ENCODE measurements at places on chromosomes 5 and 9.

DNA sequence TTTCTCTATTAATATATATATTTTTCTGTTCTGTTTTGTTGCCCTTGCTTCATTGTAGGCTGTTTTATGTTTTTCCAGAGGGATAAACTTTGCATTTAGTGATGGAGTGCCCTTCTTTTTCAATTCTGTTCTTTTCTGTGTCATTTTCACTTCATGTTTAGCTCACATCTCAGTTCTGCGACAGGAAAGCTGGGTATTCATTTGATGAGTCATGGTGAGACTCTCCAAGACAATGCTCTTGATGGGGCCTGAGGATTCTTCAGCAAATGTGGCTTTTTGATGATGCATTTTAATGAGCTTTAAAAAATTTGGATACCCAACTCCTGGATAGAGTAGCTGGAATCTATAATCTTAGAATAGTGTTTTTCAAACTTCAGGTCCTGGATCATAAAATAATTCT, 56.5 kb upstream of the SPATA31D4 start:
- DNase-seq: no peak

- DNase-seq: no peak
Measured at GRCh38 chr5:37715361-37715760, 124.5 kb downstream of the GDNF start.

DNA sequence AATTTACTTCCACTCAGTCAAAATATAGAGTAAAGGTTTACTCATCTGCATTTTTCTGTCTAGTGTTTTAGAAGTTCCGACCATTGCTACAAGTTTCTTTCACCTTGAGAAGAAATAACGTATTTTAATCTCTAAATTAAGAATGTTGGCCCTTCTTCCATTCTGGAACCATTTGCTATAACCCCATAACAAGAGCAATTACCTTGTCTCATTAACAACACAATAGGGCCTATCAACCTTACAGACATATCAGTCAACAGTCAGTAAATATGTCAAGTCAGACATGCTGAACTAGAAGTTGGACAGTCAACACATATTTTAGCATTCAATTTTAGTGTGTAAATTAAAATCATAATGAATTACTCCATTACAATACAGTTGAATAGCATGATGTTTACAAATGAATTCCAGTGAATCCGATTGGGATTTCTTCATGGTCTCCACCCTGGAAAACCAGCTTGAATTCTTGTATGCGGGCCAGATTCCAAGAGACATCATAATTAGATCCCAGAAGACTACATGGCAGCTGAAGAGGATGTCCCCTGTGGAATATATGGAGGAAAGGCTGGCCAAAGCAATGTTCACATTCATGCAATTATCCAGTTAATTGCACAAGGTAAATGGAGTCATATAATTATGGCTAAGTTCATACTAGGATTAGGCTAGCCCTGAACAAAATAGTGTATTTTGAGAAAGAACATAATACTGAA, 196.2 kb upstream of the TARS1 start:
- no peak for DNase-seq

- DNase-seq: no peak
Measured at GRCh38 chr5:143426437-143426991, 23.0 kb upstream of the NR3C1 start.

DNA sequence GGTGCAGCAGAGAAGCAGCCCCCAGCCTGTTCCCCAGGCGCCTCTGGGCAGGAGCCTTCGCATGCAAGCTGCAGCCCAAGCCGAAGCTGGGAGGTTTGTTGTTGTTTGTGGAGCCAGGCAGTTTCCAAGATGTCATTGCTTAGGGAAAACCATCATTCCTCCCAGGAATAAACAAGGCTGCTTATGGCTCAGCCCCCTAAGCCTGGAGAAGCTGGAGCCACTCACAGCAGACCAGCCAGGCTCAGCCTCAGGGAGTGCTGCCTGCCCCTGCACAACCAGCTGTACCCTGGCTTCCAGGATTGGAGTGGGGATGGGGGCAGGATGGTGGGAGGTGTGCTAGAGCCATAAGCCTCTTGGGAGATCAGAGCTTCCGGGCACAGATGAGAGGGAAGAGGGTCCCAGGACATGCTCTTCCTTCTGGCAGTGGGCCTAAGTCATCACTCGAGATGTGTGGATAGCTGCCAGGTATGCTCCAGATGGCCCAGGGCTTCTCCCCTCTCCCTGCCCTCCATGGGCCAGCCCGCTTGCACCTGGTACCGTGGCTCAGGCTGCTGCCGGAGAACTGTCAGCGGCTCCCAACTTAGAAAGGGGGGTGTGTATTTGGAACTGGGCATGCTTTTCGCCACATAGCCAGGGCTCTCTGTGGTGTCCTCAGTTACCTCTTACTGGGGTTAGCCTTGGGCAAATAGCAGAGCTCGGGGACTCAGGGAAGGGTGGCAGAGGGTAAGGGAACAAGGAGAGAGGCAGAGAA, 105.2 kb downstream of the RGS3 start:
- no peak for DNase-seq

DNA sequence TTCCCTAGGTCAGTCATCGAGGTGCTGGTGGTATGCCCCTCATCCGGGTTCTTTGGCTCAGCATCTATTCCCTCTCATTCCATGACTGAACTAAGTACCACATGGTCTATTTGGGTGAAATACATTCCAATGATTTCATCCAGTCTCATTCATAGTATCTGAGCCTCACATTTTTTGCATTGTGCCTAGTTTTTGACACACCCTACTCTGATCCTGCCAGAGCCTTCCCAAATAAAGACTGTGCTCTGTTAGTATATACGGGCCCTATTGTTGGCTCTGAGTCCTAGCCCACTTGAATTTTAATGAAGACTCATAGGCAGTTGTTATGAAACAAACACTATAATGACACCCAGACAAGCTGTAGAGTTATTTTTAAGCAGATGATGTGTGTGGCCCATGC, 740.7 kb downstream of the CETN3 start:
- no peak for DNase-seq

GRCh38 chr9:120434532-120434931, 145.4 kb downstream of the CDK5RAP2 start:
- no peak for DNase-seq

- no peak for DNase-seq
Measured at GRCh38 chr5:179123491-179124272, 63.5 kb downstream of the ZNF354C start.

DNA sequence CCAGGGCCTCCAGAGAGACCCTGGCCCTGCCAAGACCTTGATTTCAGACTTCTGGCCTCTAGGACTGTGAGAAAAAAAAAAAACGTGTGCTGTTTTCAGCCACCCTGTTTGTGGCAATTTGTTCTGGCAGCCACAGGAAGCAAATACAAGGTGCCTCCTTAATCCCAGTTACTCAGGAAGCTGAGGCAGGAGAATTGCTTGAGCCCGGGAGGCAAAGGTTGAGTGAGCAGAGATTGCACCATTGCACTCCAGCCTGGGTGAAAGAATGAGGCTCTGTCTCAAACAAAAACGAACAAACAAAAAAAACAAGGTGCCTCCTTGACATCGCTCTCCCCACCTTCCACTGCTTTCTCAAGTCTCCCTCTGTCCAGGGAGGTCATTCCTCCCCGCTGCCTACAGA, 98.0 kb downstream of the GABBR2 start:
- DNase-seq: no peak

- DNase-seq: no peak
Measured at GRCh38 chr5:150441813-150442698, 7.5 kb downstream of the RPS14 start.

DNA sequence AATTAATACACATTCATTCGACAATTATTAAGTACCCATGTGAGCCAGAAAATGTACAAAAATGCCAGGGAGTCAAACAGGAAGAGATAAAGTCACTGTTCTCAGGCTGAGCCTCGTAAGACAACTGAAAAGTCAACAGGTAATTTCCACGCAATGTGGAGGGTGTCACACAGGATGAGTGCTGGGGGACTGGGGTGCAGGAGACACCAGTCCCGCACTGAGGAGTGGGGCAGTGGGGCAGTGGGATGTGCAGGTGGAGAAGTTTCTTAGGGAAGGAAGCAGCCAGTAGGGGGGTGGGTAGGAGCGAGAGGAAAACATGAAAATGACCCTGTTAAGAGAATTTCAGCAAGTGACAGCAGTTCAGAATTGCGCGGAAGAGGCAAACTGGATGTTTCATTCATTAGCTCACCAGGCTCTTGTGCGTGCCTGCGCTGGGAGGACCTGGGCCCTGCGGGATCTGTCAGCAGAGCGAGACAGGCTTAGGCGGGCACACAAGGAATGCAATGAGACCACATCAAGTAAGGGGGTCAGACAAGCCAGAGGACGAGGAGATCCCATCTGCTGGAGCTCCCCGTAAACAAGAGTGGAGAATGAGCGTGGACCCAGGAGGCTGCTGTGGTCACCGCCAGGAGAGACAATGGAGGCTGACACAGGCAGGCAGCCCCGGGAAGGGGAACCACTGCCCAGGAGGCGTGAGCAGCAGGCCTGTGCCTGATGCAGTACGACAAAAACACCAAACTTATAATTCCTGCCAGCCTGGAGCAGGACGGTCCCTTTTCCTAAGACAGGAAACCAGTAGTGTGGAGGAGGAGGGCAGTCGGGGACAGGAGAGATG, 21.0 kb downstream of the CAMSAP1 start:
- peak; percentile 22 for DNase-seq

GRCh38 chr5:92885950-92886349, 695.1 kb downstream of the NR2F1-AS1 start:
- no peak for DNase-seq

DNA sequence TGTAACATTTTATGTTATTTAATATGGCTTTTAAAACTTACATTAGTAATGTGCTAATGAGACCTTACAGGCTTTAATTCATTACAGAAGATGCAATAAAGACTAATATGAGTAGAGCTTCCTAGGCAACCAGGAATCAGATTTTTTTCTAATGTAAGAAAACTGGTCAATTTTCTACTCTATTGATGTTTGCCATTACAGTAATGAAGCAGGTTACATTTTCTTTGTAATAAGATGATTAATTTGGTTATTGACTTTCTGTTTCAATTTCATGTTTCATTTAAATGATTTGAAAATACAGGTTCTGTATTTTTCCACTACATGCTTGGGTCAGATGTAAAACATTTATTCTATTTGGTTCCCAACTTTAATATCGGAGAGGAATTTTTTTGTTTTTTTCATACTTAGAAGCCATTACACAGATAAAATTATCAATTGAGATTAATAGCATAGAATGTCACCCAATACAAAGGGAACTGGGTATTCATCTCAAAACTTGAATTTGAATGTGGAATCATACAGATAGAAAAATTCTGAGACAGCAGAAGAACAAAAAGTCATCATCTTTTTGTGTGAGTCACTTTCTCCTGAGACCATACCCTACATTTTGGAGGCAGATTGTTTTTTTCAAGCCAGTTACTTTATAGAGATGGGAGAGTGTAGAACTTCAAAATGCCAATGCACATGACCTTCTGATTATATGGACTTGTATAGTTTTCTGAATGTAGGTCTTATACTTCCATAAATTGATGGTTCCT, 133.6 kb upstream of the HMHB1 start:
- DNase-seq: no peak

GRCh38 chr5:94575196-94575595, 43.2 kb downstream of the KIAA0825 start:
- no peak for DNase-seq

- DNase-seq: no peak
Measured at GRCh38 chr5:20114526-20114925, 126.5 kb upstream of the CDH18 start.

DNA sequence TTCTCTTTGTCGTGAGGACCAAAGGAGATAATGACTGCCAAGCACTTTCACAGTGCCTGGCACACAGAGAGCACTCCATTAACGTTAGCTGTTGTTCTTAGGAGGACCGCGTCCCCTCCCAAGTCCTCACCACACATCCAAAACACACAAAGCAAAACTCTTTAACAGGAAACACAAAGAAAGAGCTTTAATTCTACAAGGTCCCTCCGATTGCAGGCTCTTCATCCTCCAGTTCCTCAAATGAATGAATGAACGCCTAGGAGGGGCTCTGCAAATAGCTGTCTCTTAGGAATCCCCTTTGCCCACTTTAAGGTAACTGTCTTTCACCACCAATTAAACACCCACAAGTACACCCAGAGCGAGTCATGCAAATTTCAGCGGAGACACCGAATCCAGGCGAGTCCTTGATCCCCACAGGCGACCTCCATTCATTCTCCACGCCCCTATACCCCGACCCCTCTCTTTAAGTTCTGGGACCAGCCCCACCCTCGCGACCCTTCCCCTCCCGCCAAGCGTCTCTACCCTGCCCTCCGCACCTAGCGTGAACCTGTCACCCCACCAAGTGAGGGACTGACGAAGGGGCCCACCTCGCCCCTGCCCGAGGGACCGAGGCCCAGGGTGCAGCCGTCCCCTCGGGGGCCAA, 644 bp downstream of the TSC1 start:
- no peak for DNase-seq

DNA sequence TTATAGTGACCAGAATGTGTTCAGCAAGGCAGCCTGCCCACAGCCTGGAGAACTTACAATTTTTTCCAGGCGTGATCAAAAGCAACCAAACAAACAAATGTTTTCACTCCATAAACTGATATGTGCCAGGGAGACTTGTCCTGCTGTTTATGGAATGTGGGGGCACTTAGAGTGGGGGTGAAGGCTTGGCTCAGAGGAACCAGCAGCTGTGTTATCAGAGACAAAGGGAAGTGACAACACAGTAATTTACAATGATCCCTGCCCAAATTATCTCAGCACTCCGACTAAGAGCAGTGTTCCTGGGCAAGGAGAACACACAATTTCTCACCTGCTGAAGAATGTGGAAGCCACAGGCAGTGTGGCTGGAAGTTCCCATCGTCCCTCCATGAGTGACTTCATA, 429.1 kb upstream of the IRX4 start:
- no peak for DNase-seq

GRCh38 chr5:125528881-125529280, 782.4 kb upstream of the ZNF608 start:
- DNase-seq: no peak

DNA sequence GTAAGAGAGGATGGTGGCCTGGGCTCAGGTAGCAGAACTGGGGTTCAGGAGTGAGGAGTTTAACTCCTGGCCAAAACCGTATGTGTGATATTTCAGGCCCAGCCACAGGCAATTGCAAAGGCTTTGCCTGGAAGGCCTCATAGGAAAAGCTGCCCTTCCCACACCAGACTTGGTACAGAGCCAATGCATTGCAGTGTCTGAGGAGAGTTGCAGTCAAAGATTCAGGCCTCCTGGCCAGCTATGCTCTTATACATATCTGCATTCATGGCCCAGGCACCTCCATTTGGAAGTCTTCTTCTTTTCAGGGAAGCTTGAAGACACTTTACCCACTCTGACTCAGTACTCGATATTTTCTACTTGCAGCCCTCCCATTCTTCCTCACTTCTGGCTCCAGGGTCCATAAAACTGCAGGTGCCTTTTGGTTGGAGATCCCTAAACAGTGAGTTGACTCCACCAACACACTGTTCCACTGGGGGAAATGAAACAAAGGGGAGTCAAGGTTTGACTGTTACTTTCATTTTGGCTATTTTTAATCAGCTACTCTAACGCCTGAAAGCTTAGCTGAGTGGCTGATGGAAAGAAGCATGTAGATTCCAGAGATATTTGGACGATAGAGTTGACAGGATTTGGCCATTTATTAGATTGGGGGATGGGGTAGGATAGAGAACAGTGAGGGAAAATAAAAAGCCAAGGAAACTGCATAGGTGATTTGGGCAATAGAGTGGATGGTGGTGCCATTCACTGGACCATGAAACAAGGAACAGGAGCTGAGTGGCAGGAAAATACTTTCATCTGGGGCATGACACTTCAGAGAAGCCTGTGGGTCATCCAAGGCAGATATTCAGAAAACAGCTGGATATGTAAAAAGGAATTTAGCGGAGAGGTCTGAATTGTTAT, 30.6 kb upstream of the IL33 start:
- DNase-seq: no peak

GRCh38 chr9:29118555-29118954, 1545.3 kb upstream of the C9orf72 start:
- DNase-seq: no peak
